ENCODE measurements at places on chromosomes 12 and 14.

- DNase-seq: no peak
Observed at GRCh38 chr12:77131977-77132490, 66.7 kb upstream of the E2F7 start.

DNA sequence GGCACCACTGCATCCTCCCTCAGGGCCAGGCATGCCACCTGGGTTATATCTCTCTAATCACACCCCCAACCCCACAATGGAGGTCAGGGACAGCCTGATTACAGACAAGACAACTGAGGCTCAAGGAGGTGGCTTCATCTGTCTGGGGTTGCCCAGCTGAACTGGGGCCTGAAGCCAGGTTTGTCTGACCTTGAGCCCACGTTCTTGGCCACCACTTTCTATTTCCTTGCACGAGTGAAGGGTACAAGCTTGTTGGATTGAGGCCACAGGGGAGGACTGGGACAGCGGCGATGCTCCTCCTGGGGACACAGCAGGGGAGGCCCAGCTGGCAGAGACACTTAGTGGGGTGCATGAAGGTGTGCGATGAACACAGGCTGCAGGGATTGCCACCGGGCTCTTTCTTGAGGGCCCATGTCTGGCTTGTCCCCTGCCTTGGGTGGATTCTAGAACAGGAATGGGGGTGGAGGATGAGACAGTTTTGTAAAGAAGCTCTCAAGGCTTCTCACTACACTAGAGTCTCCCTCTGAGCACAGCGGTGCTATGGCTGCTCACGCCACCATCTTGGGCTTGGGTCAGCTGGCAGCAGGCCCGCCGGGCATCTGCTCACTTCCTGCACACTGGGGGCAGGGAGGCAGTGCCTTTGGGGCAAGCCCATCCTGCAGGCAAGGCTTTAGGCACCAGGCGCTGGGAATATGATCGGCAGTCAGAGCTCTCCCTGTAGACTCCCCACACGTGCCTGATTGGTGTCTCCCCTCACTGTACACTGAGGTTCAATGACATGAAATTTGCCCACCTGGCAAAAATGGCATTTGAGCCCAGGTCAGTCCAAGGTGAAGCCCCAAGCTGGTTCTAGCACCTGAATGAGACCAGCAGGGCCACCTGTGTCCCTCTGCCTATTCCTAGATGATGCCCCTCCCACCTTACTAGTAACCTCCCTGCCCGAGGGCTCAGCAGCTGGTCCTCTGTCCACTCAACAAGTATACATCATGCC, 16.0 kb downstream of the RITA1 start:
- DNase-seq: no peak

DNA sequence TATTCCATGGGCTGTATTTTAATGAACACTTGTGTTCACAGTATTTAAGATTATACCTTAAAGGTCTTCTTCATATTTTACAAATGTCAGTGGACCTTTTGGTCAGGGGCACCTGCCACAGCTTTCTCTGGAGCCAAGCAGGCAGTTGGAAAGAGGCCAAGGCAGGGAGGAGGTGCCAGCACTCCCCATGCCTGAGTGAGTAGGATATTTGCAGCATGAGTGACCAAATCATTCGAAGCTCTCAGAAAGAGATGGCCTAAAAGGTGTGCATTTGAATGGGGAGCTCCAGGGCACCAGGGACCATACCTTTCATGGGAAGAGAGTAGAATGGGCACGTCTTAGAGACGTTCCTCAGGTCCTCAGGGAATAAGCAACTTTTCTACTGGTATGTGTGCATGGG, 121.6 kb downstream of the GPR135 start:
- no peak for DNase-seq

- no peak for DNase-seq
Observed at GRCh38 chr12:8829621-8830020, 7.2 kb downstream of the A2ML1 start.

GRCh38 chr12:14896521-14897169, 11.0 kb upstream of the MGP start:
- DNase-seq: no peak

GRCh38 chr12:57744194-57744776, 554 bp upstream of the TSPAN31 start:
- DNase-seq: peak; percentile 86

GRCh38 chr14:73924337-73924736, 25.6 kb downstream of the FAM161B start:
- DNase-seq: no peak

- DNase-seq: no peak
Observed at GRCh38 chr14:68447581-68448251, 345.2 kb downstream of the ZFP36L1 start.

Data from CD4-positive, alpha-beta T cell treated with Interleukin-1 beta for 1 hour (primary cell).